ENCODE measurements at places on chromosomes 5 and 9. TPM values are rescaled to one million over a fixed set of nuclear protein-coding genes. Genes with fewer than 3 reads are reported as not detected.

- DNase-seq, result no peak
These were observed 155.1 kb downstream of the AGTPBP1 start for GRCh38 chr9:85586684-85587083.

DNA sequence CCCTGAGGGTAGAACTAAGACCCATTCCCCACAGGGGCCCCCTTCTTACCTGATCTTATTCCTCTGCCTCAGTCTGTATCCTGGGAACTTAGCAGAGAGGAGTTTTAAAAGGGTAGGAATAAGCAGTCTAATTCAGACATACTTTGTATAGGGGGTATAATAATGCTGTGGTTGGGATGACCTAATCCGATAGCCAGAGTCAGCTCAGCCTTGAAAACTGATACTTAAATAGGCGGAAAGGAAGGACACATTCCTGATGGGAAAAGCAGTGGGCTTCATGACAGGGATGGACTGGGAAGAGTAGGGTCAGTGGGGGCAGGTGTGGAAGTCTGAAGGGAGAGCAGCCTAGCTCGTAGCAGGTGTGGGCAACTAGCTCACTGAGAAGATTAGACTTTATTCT, 52.2 kb upstream of the TESK1 start:
- DNase-seq, result no peak

- DNase-seq, result no peak
These were observed 36.5 kb downstream of the SHB start for GRCh38 chr9:38032266-38033110.

DNA sequence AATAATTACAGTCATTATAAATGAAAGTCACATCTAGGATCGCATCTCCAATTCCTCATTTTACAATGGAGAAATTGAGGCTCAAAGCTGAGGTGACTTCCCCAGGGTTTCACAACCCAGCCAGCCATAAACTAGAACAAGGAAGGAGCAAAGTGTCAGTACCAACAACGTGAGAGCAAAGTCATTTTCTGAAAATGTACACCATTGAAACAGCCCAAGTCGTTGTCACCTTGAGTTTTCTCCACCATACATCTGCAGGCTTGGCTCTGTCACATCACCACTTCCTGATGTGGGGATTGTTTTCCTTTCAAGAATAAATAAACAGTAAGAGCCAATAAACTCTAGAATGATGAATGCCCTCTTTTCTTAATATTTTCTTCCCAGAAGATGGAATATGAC, 184.5 kb upstream of the PTGER4 start:
- no peak for DNase-seq

- DNase-seq, result no peak
These were observed 117.3 kb upstream of the LPCAT1 start for GRCh38 chr5:1641041-1641440.

- no peak for DNase-seq
These were observed 1.6 kb downstream of the HINT1 start for GRCh38 chr5:131163276-131164119.

GRCh38 chr9:135084262-135084661, 3.2 kb upstream of the OLFM1 start:
- no peak for DNase-seq

The ADGRD2 gene
- not detected for polyA plus RNA-seq

DNA sequence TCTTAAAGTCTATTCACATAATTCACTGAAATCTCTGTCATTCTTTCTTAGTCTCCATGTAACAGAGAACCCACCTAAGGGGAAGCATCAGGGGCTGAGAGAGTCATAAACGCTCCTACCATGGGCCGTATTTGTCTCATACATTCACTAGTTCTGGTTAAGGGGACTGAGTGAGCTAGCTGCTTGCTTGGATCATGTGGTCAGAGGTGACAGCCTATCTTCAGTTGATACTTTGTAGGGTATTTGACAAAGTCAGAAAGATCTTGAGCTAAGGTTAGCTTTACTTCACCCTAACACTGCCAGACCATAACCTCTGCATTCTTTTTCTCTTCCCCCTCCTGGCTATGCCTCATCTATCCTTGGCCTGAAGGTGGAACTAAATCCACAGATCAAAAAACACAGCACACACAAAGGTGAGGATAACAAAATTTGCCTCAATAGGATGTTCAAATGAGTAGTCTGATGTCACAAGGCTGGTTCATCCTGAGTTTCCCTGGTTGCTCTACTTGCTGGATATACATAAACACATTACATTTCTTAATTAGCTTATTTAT, 66.5 kb downstream of the MARCHF3 start:
- no peak for DNase-seq

- DNase-seq, result no peak
These were observed 751 bp upstream of the RIC1 start for GRCh38 chr9:5628183-5628529.

The CER1 gene
- 0.56 TPM for polyA plus RNA-seq
